ENCODE measurements at places on chromosomes 2 and 18. TPM values are rescaled to one million over a fixed set of nuclear protein-coding genes. Genes with fewer than 3 reads are reported as not detected.

PRKAG3 gene
- 0.11 TPM for total RNA-seq

UGT1A8 gene
- total RNA-seq = not detected

FER1L5 gene
- total RNA-seq = 0.54 TPM

RNMT gene
- total RNA-seq = 35.7 TPM

EFEMP1 gene
- 4,638 TPM for total RNA-seq

PSD4 gene
- total RNA-seq = 4.2 TPM

KIF5C gene
- 0.65 TPM for total RNA-seq

TMEM247 gene
- not detected for total RNA-seq

PKDCC gene
- 12.3 TPM for total RNA-seq

ACTG2 gene
- total RNA-seq = 0.11 TPM

MEP1B gene
- not detected for total RNA-seq

ZNF638 gene
- total RNA-seq = 198 TPM

EPB41L3 gene
- total RNA-seq = 39.6 TPM

KIDINS220 gene
- total RNA-seq = 109 TPM

QPCT gene
- 17.5 TPM for total RNA-seq

FSIP2 gene
- 0.78 TPM for total RNA-seq

EHD3 gene
- total RNA-seq = 10.6 TPM

CCDC148 gene
- 1.5 TPM for total RNA-seq

PMAIP1 gene
- 11.3 TPM for total RNA-seq

CERKL gene
- total RNA-seq = 0.32 TPM

CNTNAP5 gene
- total RNA-seq = not detected

DHRS9 gene
- not detected for total RNA-seq

SERPINB4 gene
- total RNA-seq = not detected

PTPRN gene
- 0.13 TPM for total RNA-seq

STON1 gene
- total RNA-seq = 26.8 TPM

DRC1 gene
- total RNA-seq = 0.39 TPM

SLC23A3 gene
- total RNA-seq = 2.2 TPM

MC5R gene
- total RNA-seq = not detected

FAM124B gene
- total RNA-seq = 0.13 TPM

PLEKHH2 gene
- total RNA-seq = 27.0 TPM

ZCCHC2 gene
- 6.7 TPM for total RNA-seq

SNTG2 gene
- not detected for total RNA-seq

TFCP2L1 gene
- total RNA-seq = under 0.01 TPM
